Stimulated activated CD8-positive, alpha-beta memory T cell treated with anti-CD3 and anti-CD28 coated beads, Interleukin-7, amount 100 ng/mL, for 24 hours (primary cell): ENCODE measurements at places on chromosomes 12 and 14.

- DNase-seq: no peak
These were observed 62.5 kb upstream of the HIF1A start for GRCh38 chr14:61632807-61633206.

DNA sequence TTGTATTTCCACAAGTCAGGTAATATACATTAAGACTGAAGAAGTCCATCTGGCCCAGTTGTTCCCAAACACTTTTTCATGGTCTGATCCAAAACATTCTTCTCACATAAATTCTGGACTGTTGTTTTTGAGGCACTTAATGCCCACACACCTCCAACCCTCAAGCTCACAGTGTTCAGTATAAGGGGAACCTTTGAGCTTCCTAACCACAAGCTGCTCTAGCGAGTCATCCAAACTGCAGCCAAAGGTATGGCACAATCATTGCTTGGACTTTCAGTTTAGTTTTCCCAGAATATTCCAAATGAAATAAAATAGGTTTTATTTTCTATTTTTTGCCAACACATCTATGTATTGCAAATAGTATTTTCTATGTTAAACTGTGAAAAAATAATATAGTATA, 103.0 kb downstream of the PUS7L start:
- no peak for DNase-seq

DNA sequence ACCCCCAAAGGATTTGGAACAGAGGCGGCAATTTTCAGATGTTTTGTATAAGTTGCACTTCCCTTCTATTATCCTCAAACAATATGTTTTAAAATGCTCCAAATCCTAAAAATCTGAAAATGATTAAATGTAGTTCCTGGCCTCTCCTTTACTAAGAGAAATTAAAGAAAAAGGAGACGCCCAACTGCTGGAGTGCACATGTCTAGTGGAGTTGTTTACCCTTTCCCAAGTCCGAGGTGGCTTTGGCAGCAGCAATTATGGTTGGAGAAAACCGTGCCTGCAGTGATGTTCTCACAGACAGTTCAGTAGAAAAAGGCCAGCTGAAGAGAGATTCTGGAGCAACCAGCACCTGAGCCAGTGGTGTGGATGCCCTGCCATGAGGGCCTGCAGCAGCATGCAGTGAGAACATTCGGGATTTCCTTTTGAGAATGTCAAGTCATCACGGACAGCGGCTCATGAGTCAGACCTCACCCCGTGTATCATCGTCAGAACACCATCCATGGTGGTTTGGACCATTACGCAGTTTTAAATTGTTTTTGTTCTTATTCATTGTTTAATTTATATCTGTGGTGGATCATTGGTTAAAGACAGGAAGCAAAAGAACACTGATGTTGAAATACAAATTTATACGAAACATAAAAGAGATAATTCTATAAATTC, 179.0 kb upstream of the KRR1 start:
- DNase-seq: no peak

DNA sequence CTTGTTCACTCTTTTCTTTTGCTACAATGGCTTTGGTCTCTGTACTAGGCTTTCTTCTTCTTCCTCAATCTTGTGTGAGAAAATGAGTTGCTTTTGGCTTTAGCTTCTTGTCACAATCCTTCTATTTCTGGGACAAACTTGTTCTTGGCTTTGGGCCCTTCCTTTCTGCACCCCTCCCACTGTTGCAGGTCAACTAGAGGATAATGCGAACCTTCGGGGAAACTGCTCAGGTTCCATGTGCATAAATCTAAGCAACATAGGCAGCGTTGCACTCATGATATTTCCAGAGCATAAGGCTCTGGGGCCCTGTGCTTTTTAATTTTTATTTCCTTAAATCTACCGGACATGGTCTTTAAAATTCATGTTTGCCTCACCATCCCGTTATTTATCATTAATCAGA, 89.8 kb upstream of the LRIG3 start:
- DNase-seq: no peak
